Subcutaneous preadipocyte (primary cell): ENCODE measurements at places on chromosomes 6 and 20. TPM values are rescaled to one million over a fixed set of nuclear protein-coding genes. Genes with fewer than 3 reads are reported as not detected.

The PSORS1C2 gene
- not detected in 2 replicates for total RNA-seq

The SSTR4 gene
- total RNA-seq: not detected in 2 replicates

The MUCL3 gene
- total RNA-seq: not detected in 2 replicates

The CYP39A1 gene
- total RNA-seq: 0.37 and 0.39 TPM in 2 replicates

The HLA-DOB gene
- total RNA-seq: 0.37 and 0.39 TPM in 2 replicates

The EPB41L1 gene
- total RNA-seq: 13.2 and 14.3 TPM in 2 replicates

The ACSS1 gene
- 2.6 and 3.1 TPM in 2 replicates for total RNA-seq

The BPIFB1 gene
- not detected in 2 replicates for total RNA-seq

The CCN6 gene
- total RNA-seq: not detected in 2 replicates

The LIN28B gene
- not detected in 2 replicates for total RNA-seq

The GJA10 gene
- not detected in 2 replicates for total RNA-seq

The METTL24 gene
- total RNA-seq: not detected in 2 replicates

The NFATC2 gene
- under 0.01 and 0.20 TPM in 2 replicates for total RNA-seq

The PIGU gene
- 14.5 and 16.2 TPM in 2 replicates for total RNA-seq

The POU5F1 gene
- total RNA-seq: 0.59 TPM in 1 of 2 replicates, not detected in the other

The RNF144B gene
- 0.37 and 0.78 TPM in 2 replicates for total RNA-seq

The FILIP1 gene
- under 0.01 and 0.37 TPM in 2 replicates for total RNA-seq

The BNIP5 gene
- not detected in 2 replicates for total RNA-seq

The ZBTB2 gene
- total RNA-seq: 7.7 and 11.1 TPM in 2 replicates

The ADGRB3 gene
- total RNA-seq: under 0.01 and 0.78 TPM in 2 replicates

The PTCRA gene
- total RNA-seq: not detected in 2 replicates

The FOXF2 gene
- 5.1 and 5.5 TPM in 2 replicates for total RNA-seq

The ZNF292 gene
- 19.5 and 20.9 TPM in 2 replicates for total RNA-seq

The NOX3 gene
- not detected in 2 replicates for total RNA-seq

The GLP1R gene
- not detected in 2 replicates for total RNA-seq

The OTOR gene
- not detected in 2 replicates for total RNA-seq

The BTNL2 gene
- not detected in 2 replicates for total RNA-seq

The PAX1 gene
- total RNA-seq: not detected in 2 replicates

The WFDC5 gene
- total RNA-seq: not detected in 2 replicates

The FAM217A gene
- not detected in 2 replicates for total RNA-seq

The SCGN gene
- total RNA-seq: under 0.01 TPM in 1 of 2 replicates, not detected in the other

The ASIP gene
- total RNA-seq: not detected in 2 replicates

The EFCAB8 gene
- under 0.01 TPM in 2 replicates for total RNA-seq

The CST5 gene
- not detected in 2 replicates for total RNA-seq

The LY6G6C gene
- total RNA-seq: not detected in 2 replicates

The TFAP2D gene
- total RNA-seq: not detected in 2 replicates

The LGSN gene
- not detected in 2 replicates for total RNA-seq

The VSX1 gene
- not detected in 2 replicates for total RNA-seq

The SAPCD1 gene
- 0.59 and 1.1 TPM in 2 replicates for total RNA-seq

The SLCO4A1 gene
- 0.73 and 7.2 TPM in 2 replicates for total RNA-seq

The ZFP57 gene
- total RNA-seq: 0.73 and 2.7 TPM in 2 replicates
